ENCODE measurements at places on chromosomes 7 and 10. TPM values are rescaled to one million over a fixed set of nuclear protein-coding genes. Genes with fewer than 3 reads are reported as not detected.

- no peaks in the 10 kb centered on the region for H3K36me3 ChIP-seq
- no peak overlapping the region for H3K27ac ChIP-seq
- no peak overlapping the region for H3K4me3 ChIP-seq
- H3K4me1 ChIP-seq: no peaks in the 10 kb centered on the region
- no peak for DNase-seq
Measured at GRCh38 chr10:59770689-59771088, 17.4 kb upstream of the MRLN start.

- H3K36me3 ChIP-seq: no peaks in the 10 kb centered on the region
- H3K27ac ChIP-seq: no peak overlapping the region
- DNase-seq: no peak
- H3K4me1 ChIP-seq: no peaks in the 10 kb centered on the region
- H3K4me3 ChIP-seq: peak overlapping the region; percentile 20
- H3K27me3 ChIP-seq: peaks cover 29% of the 10 kb centered on the region
Measured at GRCh38 chr10:128274938-128275337, 148.7 kb upstream of the MKI67 start.

- no peaks in the 10 kb centered on the region for H3K36me3 ChIP-seq
- no peaks in the 10 kb centered on the region for H3K4me1 ChIP-seq
- H3K27me3 ChIP-seq: no peaks in the 10 kb centered on the region
- H3K27ac ChIP-seq: no peak overlapping the region
Measured at GRCh38 chr7:95881597-95881996, 109.2 kb downstream of the DYNC1I1 start.

GRCh38 chr10:127866276-127867013 lies 26.3 kb downstream of the CLRN3 start:
- no peak overlapping the region for H3K4me3 ChIP-seq
- H3K4me1 ChIP-seq: no peaks in the 10 kb centered on the region
- H3K36me3 ChIP-seq: no peaks in the 10 kb centered on the region
- no peak overlapping the region for H3K27ac ChIP-seq
- H3K27me3 ChIP-seq: no peaks in the 10 kb centered on the region

DNA sequence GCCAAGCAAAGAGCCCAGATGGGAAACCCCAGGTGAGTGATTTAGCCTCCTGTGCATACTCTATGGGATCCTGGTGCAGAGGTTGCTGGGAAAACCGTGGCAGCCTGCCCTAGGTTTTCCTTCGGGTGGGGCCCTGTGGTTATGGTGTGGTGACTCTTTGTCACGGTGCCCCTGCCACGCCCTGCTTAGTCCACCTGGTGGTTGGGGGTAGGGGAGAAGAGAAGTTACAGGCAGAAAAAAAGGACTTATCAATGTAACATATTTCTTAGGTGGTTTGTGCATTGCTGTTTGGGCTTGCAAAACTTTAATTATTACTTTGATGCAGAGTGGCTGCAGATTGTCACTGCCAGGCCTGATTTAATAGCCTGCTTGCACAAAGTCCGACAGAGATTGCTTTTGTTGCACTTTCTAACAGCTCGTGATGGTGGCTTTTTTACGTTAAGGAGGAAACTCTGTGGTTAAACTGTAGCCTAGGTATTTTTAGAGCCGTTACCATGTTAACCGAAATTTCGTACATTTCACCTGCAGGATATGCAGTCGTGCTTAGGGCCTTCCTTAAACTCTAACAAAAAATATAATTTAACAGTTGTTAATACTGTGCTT lies 197.4 kb downstream of the RNLS start:
- DNase-seq: peak; percentile 42
- no peaks in the 10 kb centered on the region for H3K27me3 ChIP-seq
- peak overlapping the region; percentile 52 for H3K4me3 ChIP-seq
- peak overlapping the region; percentile 96 for H3K27ac ChIP-seq
- H3K4me1 ChIP-seq: peaks cover 69% of the 10 kb centered on the region

The AGR2 gene
- total RNA-seq: not detected

The SORCS3 gene
- 0.85 TPM for total RNA-seq

The CAMK1D gene
- total RNA-seq: 23.6 TPM

The OR13A1 gene
- not detected for total RNA-seq
